Mammary microvascular endothelial cell (primary cell): ENCODE measurements at places on chromosomes 1 and 21. TPM values are rescaled to one million over a fixed set of nuclear protein-coding genes. Genes with fewer than 3 reads are reported as not detected.

Gene CDCA8
- total RNA-seq = 31.5 and 34.0 TPM in 2 replicates

Gene IGSF3
- 0.93 and 0.94 TPM in 2 replicates for total RNA-seq

Gene OR2L2
- not detected in 2 replicates for total RNA-seq

Gene GUCA2A
- not detected in 2 replicates for total RNA-seq

Gene DIO1
- total RNA-seq = not detected in 2 replicates

Gene LTN1
- 14.4 and 14.9 TPM in 2 replicates for total RNA-seq

Gene IFI44
- total RNA-seq = 62.4 and 72.7 TPM in 2 replicates

Gene USH2A
- not detected in 2 replicates for total RNA-seq

Gene LCE2C
- not detected in 2 replicates for total RNA-seq

Gene MRAP
- not detected in 2 replicates for total RNA-seq

Gene AMY2B
- 0.07 TPM in 1 of 2 replicates, not detected in the other for total RNA-seq

Gene OR10T2
- not detected in 2 replicates for total RNA-seq

Gene GJA8
- total RNA-seq = not detected in 2 replicates

Gene ABCA4
- total RNA-seq = 2.3 and 3.8 TPM in 2 replicates

Gene INSRR
- not detected in 2 replicates for total RNA-seq

Gene PYHIN1
- total RNA-seq = not detected in 2 replicates

Gene PLA2G2F
- total RNA-seq = not detected in 2 replicates

Gene NR5A2
- 22.2 and 22.6 TPM in 2 replicates for total RNA-seq
